ENCODE measurements at places on chromosomes 5 and 9.

DNA sequence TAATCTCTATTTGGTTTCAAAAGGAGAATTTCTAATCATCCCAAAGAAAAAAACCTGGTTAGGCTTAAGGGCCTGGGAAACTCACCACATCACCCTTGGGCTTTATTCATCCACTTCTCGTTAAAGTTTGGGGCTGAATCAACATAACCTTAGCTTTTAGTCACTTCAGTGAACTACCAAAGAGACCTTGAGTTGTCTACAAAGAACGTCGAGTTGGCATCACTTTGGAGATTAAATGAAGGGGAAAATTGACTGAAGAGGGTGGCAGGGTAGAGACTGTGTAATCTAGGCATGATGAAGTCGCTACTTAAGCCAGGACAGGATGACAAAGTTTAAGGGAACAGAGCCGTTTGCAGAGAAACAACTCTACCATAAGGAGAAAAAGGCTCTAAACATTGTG is 341.4 kb downstream of the RAB3C start:
- no peak for DNase-seq

GRCh38 chr9:137422604-137423513 is at the start of the genes EXD3 and NOXA1:
TSS of gene EXD3 (minus strand) at chr9:137423162. CDS start at chr9:137395357, 27,805 bp downstream.
TSS of gene NOXA1 (plus strand) at chr9:137423393. CDS start at chr9:137423530, 137 bp downstream.
- DNase-seq = peak; percentile 88

- peak; percentile 42 for DNase-seq
These were observed 31.1 kb upstream of the PCA3 start for GRCh38 chr9:76733096-76733495.

DNA sequence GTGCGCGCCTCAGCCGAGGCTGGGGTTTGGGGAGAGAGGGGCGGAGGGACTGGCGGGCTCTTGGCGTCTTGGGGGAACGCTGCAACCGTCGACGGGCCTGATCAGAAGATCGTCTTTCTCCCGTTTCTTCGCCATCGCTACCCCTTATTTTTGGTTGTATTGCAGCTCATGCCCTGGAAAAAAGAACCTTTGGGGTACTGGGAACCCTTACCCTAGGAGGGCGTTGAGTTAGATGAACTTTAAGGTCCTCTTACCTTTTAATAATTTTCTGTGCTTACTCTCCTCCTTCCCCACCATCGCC is 719 bp downstream of the PAIP2 start:
- no peak for DNase-seq

DNA sequence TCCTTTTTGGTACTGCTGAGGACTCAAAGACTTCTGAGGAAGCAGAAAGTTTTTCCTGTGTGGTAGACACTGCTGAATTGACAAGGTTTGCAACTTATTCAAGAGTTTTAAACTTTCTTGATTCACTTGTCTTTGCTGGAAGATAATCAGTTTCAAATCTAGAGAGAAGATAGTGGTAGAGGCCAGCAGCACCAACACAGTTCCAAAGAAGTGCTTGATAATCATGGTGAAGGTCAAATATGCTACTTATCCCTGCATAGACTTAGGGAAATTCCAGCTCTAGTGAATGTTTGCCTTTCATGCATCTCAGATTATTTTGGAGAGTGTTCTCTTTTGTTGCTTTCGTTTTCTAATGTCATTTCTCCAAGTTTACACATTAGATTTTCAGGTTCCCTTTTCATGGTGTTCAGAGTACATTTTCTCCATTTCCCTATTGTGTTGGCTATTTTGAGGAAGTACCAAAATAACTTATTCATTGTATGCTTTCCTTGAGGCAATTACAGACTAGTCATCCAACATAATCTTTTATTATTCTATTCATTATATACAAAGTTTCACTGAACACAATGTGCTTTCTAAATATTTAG is 550 bp downstream of the IFNE start:
- no peak for DNase-seq

GRCh38 chr9:35489313-35490154 is at the start of gene RUSC2:
TSS of gene RUSC2 (plus strand) at chr9:35490111. CDS start at chr9:35546522, 56,411 bp downstream.
- peak; percentile 94 for DNase-seq

- peak; percentile 8 for DNase-seq
These were observed 21.0 kb upstream of the FAM151B start for GRCh38 chr5:80466669-80467485.

DNA sequence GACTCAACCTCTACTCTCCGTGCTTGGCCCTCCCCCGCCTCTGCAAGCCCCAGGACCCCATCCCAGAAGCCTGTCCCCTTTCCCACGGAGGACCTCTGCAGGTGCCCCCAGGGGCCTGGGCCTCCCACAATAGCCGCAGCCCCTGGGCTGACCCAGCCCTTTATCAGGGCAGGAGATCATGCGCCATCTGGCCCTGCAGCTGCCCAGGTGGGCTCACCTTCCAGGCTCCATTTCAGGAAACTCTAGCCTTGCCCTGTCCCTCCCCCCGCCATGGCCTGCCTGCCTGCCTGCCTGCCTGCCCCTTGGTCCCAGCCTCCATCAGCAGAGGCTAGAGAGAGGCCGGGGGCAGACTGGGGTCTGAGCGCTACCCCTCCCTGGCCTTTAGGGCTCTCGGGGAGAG is 48.7 kb downstream of the ASS1 start:
- no peak for DNase-seq

DNA sequence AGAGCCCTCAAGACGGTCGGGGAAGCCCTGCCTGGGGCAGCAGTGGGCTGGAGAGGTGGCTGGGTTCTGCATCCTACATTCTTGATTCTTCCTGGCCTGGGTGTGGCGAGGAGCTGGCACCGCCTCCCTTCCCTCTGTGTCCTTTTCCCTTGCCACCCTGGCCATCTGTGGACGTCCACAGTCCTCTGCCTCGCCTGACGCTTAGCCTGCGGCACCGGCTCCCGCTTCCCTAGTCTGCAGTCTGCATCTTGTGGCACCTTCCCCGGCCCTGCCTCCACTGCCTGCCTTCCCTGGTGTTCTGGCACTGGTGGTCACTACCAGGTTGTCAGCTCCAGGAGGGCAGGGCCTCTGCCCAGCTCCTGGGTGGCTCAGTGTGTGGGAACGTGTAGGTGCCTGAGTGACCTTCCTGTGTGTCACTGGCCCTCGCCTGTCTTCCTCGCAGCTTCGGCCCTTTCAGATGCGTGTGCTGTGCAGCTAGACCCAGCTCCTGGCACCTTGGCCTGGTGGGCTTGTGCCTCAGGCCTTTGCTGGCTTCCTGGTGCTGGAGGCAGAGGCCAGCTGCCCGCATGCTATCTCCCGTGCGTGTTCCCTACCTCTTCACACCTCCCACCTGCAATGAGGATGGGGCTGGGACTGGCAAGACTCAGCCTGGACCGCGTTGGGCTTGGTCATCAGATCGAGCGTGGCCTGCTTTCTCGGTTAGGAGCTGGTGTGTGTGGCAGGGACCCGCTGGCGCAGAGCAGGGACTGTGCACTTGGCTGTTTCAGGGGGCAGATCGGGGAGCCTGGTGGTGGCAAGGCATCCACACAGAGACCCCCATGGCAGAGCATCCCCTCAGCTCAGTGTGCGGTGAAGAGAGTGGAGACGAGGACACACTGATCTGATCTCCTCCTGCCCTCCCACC is 20.9 kb downstream of the TRAF2 start:
- DNase-seq = no peak

DNA sequence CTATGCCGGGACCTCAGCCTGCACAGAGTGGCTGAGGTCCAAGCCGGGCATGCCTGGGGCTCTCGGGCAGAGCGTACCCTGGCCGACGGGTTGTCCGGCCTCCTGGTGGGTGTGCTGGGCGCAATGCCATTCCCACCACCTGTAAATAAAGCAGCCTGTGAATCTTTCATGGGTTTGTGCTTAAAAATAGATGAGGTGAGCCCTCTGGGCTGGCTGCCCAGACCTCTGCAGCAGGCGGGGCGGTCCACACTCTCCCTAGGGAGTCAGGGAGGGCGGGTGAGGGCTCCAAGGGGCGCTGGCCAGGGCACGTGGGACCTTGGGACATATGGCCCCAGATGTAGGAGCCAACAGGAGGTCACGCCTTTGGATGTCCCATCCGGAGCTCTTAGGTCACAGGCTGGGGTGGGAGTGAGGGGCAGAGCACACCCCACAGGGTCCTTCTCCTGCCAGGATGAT is 3.6 kb upstream of the AGPAT2 start:
- no peak for DNase-seq

- no peak for DNase-seq
These were observed 27.9 kb upstream of the TLE1 start for GRCh38 chr9:81717061-81717746.

GRCh38 chr9:75121914-75122558 is 33.7 kb downstream of the OSTF1 start:
- no peak for DNase-seq

DNA sequence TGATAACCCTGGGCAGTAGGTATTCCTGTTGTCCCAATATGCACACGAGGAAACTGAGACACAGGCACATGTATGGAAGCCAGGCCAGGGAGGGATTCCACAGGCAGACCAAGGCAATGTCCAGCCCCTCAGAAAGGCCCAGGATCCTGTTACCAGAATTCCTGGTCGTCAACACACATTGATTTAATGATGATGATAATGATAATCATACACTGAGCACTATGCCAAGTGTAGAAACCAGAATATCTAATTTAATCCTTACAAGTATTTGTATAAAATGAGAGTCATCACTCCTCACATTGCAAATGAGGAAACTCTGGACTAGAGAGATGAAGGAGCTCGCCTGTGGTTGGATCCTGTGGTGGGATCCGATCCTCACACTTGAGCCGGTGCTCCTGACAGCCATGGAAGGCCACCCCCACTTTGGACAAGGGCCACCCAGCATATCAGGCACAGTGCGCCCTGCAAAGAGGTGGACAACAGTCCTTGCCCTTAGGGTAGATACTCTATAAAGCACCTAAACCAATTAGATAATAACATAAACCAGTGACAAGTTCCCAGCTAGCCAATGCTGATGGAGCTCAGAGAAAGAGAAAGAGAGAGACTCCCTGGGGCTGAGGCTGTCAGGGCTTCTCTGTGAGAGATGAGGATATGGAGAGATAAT is 185.3 kb downstream of the SLIT3 start:
- DNase-seq = no peak

DNA sequence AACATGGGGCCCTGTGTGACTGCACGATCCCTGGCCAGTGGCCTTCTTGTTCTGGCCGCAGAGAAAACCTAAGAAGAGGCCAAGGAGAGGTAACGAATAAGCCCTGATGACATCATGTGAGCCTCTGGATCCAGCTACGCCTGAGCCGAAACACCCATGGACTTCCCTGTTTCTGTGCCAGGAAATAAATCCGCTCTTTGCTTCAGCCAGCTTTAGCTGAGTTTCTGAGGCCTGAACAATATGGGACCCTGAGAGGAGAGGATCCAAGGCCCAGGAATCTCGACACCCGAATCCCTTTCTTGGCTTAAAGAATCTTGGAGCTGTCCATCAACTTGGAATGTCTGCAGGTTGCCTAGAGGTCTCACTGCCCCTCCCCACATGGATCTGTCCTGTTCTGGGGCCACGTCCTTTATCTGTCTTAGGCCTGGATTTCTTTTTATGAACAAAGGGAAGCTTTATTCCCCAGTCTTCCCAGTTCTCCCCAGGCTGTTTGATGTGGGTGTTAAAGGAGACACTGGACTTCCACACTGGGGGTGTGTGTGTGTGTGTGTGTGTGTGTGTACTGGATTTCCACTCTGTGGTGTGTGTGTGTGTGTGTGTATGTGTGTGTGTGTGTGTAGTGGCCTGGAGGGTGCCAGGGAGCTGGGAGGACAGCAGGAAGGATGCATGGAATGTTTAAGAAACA is 13.7 kb downstream of the IER5L start:
- DNase-seq = no peak

DNA sequence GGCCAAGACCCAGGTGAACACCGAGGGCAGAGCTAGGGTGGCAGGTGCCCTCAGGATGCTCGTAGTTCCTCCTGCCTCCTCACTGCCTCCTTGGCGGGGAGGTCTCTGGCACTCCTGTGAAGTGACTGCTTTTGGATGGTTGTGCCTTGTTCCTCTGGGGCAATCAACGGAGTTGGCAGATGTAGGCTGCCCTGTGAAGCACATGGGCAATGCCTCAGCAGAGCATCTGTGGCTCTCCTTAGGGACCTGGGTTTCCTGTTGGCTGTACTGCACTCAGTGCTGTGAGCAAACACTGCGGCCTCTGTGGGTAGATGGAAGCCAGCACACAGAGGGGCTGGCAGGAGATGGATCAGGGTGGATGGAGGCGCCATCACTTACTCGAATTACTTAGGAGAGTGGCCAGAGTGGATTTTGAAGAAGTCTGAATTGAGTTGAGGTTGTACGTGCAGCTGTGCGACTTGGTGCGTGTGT is 71.4 kb upstream of the COL5A1 start:
- DNase-seq = peak; percentile 68

- no peak for DNase-seq
These were observed 221.4 kb downstream of the MCTP1 start for GRCh38 chr5:95063492-95063891.

DNA sequence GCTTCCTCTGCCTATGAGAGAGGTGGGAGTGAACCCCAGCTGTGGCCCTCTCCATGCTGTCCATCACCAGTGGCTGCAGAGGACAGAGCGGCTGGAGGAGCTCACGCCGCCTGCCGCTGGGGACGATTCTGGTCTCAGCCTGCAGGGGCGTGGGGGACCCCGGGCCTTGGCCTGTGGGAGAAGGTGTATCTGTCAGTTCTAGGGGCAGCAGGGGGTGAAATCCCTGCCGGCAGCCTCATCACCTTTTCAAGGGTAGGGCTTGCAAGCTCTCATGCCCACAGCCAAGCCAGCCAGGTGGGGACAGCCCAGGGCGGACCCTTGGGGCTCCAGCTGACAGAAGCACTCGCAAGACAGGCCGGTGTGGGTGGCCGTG is 80.2 kb downstream of the TSPAN17 start:
- no peak for DNase-seq

- DNase-seq = no peak
These were observed 625 bp downstream of the EXOSC2 start for GRCh38 chr9:130694205-130694604.

GRCh38 chr5:51371052-51371451 is 12.2 kb upstream of the ISL1 start:
- no peak for DNase-seq

DNA sequence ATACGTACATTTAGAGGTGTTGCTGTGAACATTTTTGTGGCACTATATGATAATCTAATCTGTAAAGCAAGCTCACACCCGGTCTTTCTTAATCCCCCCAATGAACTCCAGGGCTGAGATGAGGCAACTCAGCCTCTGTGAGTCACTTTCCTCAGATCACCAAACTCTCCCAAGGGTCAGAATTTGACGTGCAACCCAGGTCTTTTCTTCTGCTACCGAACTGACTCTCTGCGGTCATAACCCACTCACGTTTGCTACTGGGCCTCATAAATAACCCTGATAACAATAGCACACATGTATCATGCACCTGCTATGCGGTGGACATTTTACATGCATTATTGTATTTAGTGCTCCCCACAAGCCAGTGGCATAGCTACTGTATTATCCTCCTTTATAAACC is 153.1 kb downstream of the DROSHA start:
- DNase-seq = no peak

DNA sequence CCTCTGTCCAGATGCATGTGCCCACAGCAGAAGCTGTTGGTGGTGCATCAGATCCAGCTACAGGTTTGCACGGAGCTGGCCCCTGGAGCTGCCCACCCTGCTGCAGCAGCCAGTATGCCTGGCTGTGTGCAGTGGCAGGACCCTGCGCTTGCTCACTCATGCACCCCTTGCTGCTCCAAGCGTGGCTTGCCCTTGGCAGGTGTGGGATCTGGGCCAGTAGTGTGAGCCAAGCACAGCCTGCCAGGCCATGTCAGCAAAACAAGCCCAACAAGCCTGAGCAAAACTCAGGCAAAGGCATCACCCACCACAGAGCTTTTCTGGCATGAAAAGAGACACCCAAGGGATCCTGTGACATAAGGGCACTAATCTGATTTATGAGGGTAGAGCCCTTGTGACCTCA is 18.3 kb upstream of the ECPAS start:
- DNase-seq = no peak

- DNase-seq = no peak
These were observed 19.8 kb upstream of the IL33 start for GRCh38 chr9:6195714-6196360.

GRCh38 chr9:79812507-79813257 is 240.9 kb downstream of the TLE4 start:
- DNase-seq = no peak

All from fibroblast of skin of back (primary cell).